ENCODE measurements at places on chromosomes 5 and 9. TPM values are rescaled to one million over a fixed set of nuclear protein-coding genes. Genes with fewer than 3 reads are reported as not detected.

Gene ZNF883
- total RNA-seq, result 0.33 TPM

Gene GFI1B
- total RNA-seq, result not detected

Gene NEUROG1
- not detected for total RNA-seq

Gene IL9
- total RNA-seq, result not detected

Gene SMIM3
- 47.3 TPM for total RNA-seq

Gene FANCG
- 8.6 TPM for total RNA-seq

Gene CDK9
- total RNA-seq, result 84.9 TPM

Gene RPL35
- 2,104 TPM for total RNA-seq

Gene DTWD2
- total RNA-seq, result 17.6 TPM

Gene PCDHGA11
- total RNA-seq, result 8.3 TPM

- H3K27ac ChIP-seq, result peak overlapping the region; percentile 95
- H3K4me3 ChIP-seq, result peak overlapping the region; percentile 95
- H3K36me3 ChIP-seq, result no peaks in the 10 kb centered on the region
Observed at GRCh38 chr9:132943651-132944293, 644 bp downstream of the TSC1 start.

GRCh38 chr9:3200331-3200774 is 325.4 kb downstream of the RFX3 start:
- no peaks in the 10 kb centered on the region for H3K27me3 ChIP-seq
- H3K36me3 ChIP-seq, result no peaks in the 10 kb centered on the region
- H3K4me3 ChIP-seq, result no peak overlapping the region

- no peaks in the 10 kb centered on the region for H3K36me3 ChIP-seq
- H3K4me1 ChIP-seq, result no peaks in the 10 kb centered on the region
- no peak for DNase-seq
- H3K27me3 ChIP-seq, result no peaks in the 10 kb centered on the region
- no peak overlapping the region for H3K27ac ChIP-seq
Observed at GRCh38 chr9:114154600-114155102, 686 bp upstream of the COL27A1 start.

DNA sequence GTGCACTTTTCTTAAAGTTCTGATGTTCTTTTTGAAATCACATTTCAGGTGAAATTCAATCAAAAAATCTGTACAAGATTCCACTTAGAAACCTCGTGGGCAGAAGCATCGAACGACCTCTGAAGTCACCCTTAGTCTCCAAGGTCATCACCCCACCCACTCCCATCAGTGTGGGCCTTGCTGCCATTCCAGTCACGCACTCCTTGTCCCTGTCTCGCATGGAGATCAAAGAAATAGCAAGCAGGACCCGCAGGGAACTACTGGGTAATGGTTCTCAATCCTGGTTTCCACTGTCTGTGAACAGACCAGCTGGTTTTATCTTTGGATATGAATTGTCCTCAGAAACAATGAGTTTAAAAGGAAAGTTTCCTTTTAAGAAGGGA is 8.1 kb upstream of the SLC2A8 start:
- no peak for DNase-seq
- no peak overlapping the region for H3K27ac ChIP-seq
- no peak overlapping the region for H3K4me3 ChIP-seq
- H3K36me3 ChIP-seq, result no peaks in the 10 kb centered on the region
- H3K4me1 ChIP-seq, result peaks cover 7% of the 10 kb centered on the region

- no peaks in the 10 kb centered on the region for H3K27me3 ChIP-seq
- H3K4me1 ChIP-seq, result peaks cover 7% of the 10 kb centered on the region
- no peak overlapping the region for H3K4me3 ChIP-seq
- H3K27ac ChIP-seq, result no peak overlapping the region
- no peak for DNase-seq
- no peaks in the 10 kb centered on the region for H3K36me3 ChIP-seq
Observed at GRCh38 chr5:173771121-173771724, 116.9 kb upstream of the CPEB4 start.

DNA sequence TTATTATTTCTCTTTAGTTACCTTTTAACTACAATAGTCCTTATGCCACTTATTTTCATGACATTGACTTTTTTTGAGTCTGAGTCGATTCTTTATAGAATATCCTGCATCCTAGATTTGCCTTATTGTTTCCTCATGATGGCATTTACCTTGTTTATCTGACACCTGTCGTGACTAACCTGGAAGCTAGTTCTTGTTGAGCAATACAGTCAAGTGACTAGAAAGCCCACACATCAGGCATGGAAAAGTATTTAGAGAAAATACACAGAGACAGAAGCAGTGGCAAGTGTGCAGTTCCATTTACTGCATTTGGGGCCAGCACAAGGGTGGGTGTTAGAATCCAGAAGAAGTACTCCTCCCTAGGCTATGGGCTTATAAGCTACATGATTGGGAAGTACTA is 97.8 kb downstream of the ERMP1 start:
- no peaks in the 10 kb centered on the region for H3K27me3 ChIP-seq
- H3K4me3 ChIP-seq, result no peak overlapping the region
- H3K4me1 ChIP-seq, result no peaks in the 10 kb centered on the region
- no peak for DNase-seq
- H3K27ac ChIP-seq, result no peak overlapping the region

- peaks cover 8% of the 10 kb centered on the region for H3K4me1 ChIP-seq
- no peak for DNase-seq
- H3K36me3 ChIP-seq, result no peaks in the 10 kb centered on the region
- H3K4me3 ChIP-seq, result no peak overlapping the region
Observed at GRCh38 chr5:65102371-65102975, 333.7 kb downstream of the CWC27 start.

GRCh38 chr5:178058321-178059012 is 54.9 kb upstream of the N4BP3 start:
- H3K27me3 ChIP-seq, result no peaks in the 10 kb centered on the region
- DNase-seq, result peak; percentile 52
- H3K27ac ChIP-seq, result no peak overlapping the region
- no peaks in the 10 kb centered on the region for H3K36me3 ChIP-seq
- H3K4me1 ChIP-seq, result no peaks in the 10 kb centered on the region

DNA sequence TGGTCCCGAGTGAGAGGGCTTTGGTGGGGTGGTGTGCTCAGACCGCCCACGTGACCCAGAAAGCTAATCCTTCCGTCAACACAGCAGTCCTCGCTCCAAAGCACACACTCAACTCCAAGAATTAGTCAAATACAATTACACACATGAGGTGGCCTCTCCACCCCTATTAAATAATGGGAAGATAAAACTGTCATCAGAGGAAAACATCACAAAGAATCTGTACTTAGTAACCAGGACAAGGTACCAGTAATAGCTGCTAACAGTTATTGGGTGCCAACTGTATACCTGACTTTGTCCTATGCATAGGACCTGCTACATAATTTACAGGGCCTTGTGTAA is 222.8 kb downstream of the HSPA4 start:
- no peaks in the 10 kb centered on the region for H3K4me1 ChIP-seq
- H3K27me3 ChIP-seq, result no peaks in the 10 kb centered on the region
- DNase-seq, result no peak
- no peak overlapping the region for H3K27ac ChIP-seq
- H3K36me3 ChIP-seq, result no peaks in the 10 kb centered on the region

- H3K4me3 ChIP-seq, result no peak overlapping the region
- no peak for DNase-seq
- no peaks in the 10 kb centered on the region for H3K4me1 ChIP-seq
- H3K27ac ChIP-seq, result no peak overlapping the region
- no peaks in the 10 kb centered on the region for H3K27me3 ChIP-seq
Observed at GRCh38 chr9:14146201-14146874, 167.6 kb downstream of the NFIB start.

DNA sequence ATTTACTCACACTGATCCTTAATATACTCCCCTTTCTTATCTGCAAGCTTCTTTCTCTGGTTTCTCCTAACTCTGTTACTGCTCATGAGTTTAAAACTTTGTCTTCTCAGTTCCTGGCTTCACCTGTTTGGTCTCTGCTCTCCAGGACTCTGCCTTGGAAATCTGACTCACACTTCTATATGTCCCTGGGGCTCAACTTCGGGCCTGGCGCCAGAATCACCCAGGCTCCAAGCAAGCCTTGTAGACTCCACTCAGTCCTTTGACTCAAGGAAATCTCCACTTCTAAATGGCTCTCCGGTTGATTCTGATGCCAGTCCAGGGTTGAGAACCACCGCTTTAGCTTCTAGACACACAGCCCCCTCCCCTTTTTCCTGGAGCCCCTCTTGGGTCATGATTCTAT is 57.8 kb downstream of the TMC1 start:
- no peaks in the 10 kb centered on the region for H3K36me3 ChIP-seq
- H3K27ac ChIP-seq, result peak overlapping the region; percentile 53
- peak; percentile 46 for DNase-seq
- no peak overlapping the region for H3K4me3 ChIP-seq
- peaks cover 33% of the 10 kb centered on the region for H3K4me1 ChIP-seq

GRCh38 chr9:34603610-34604231 is 8.2 kb downstream of the RPP25L start:
- H3K27me3 ChIP-seq, result no peaks in the 10 kb centered on the region
- H3K4me3 ChIP-seq, result no peak overlapping the region
- no peaks in the 10 kb centered on the region for H3K36me3 ChIP-seq
- DNase-seq, result peak; percentile 84
- no peak overlapping the region for H3K27ac ChIP-seq

DNA sequence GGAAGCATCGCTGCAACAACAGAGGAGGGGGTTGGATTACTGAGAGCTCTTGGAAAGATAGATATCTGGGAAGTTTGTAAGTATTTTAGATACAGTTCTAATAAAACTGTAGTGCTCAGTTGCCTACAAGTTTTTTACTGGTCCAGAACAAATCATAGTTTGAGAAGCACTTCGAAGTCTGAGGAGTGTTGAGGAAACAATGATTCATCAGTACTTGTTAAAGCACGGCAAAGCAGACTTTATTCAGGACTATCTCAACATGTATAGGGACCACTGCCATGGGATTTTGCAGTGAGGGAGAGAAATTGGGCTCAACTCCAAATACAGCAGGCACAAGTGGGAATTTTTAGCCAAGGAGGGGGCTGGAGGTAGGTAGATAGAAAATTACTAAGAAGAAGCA is 25.3 kb upstream of the RECK start:
- no peak for DNase-seq
- no peak overlapping the region for H3K27ac ChIP-seq
- no peak overlapping the region for H3K4me3 ChIP-seq
- no peaks in the 10 kb centered on the region for H3K4me1 ChIP-seq

DNA sequence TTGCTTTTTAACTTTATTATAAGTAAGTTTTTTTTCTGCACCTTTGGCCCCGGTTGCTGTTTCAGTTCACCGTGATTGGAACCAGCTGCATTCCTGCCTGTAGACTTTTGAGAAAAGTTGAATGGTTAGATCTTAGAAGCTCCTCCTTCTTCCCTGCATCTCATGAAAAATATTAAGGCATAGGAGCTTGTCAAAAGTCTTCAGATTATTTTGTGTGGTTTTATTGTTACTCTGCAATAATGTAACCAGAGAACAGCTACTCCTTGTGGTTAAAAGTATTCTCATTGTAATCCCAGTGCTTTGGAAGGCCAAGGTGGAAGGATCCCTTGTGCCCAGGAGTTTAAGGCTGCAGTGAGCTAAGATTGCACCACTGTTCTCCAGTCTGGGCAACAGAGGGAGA is 3.3 kb upstream of the SLC2A8 start:
- H3K4me1 ChIP-seq, result peaks cover 11% of the 10 kb centered on the region
- no peaks in the 10 kb centered on the region for H3K27me3 ChIP-seq
- H3K4me3 ChIP-seq, result no peak overlapping the region
- no peak for DNase-seq

DNA sequence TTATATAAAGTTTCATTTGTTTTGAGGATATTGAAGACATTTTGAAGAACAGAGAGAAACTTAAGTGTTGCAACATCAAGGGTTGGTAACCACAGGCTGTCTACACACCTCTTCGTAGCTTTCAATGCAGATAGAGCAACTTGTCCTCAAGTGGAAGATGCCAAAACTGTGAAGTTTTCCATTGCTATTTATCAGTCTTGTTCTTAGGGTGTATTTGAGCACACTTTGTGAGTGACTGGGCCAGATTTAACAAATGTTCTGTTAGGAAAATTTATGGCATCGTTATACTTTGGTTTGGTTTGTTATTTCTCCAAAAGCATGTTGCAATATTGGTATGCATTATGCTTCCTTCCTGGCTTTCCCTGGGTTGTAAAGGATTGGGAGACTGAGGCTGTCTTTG is 31.6 kb downstream of the NNT start:
- H3K4me1 ChIP-seq, result peaks cover 6% of the 10 kb centered on the region
- no peaks in the 10 kb centered on the region for H3K27me3 ChIP-seq
- H3K27ac ChIP-seq, result no peak overlapping the region
- DNase-seq, result no peak

GRCh38 chr5:141042555-141042954 is 8.6 kb upstream of the PCDHB1 start:
- H3K4me1 ChIP-seq, result no peaks in the 10 kb centered on the region
- no peaks in the 10 kb centered on the region for H3K36me3 ChIP-seq
- H3K27me3 ChIP-seq, result no peaks in the 10 kb centered on the region
- no peak for DNase-seq
- H3K27ac ChIP-seq, result no peak overlapping the region

Data from thyroid gland (tissue), 4 donors.